Inflammatory macrophage (primary cell): ENCODE measurements at places on chromosomes 4 and X.

GRCh38 chr4:185559915-185560281, 24.6 kb upstream of the PDLIM3 start:
- no peak for DNase-seq

- no peak for DNase-seq
Measured at GRCh38 chr4:39205000-39205399, 22.7 kb downstream of the WDR19 start.

DNA sequence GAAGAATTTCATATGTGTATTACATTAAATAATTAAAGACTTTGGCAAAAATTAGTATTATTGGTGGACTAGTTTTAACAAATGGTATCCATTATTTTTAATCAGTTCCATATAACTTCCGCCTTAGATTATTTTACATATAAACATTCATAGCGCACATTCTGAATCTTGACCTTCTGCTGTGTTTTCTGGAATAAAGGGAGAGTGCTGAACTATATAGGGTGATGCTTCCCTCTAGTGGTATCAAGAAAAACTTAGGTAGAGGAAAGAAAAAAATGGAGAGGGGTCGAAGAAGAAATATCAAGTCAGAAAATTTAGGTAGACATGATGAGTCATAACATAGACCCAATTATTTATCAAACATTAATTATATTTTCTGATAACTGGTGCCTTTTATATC, 155.6 kb upstream of the PACRGL start:
- DNase-seq: no peak

DNA sequence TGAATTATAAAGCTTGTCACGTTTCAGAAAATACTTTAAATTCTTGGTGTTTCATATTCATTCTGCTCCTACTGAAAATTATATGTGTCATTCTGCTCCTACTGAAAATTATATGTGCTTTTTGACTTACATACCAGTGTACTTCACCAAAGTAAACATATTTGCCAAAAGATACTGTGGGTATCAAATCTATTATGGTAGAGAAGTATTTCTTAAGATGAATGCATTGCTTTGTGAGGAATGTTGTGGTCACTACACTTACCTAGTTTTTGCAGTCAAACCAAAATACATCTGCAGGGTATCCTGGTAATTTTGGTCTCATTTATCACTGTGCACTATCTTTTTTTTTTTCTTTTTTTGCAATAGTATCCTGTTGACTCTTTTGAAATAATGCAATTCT, 287.7 kb upstream of the MAD2L1 start:
- no peak for DNase-seq

GRCh38 chr4:16109256-16109655, 25.4 kb upstream of the PROM1 start:
- DNase-seq: no peak

DNA sequence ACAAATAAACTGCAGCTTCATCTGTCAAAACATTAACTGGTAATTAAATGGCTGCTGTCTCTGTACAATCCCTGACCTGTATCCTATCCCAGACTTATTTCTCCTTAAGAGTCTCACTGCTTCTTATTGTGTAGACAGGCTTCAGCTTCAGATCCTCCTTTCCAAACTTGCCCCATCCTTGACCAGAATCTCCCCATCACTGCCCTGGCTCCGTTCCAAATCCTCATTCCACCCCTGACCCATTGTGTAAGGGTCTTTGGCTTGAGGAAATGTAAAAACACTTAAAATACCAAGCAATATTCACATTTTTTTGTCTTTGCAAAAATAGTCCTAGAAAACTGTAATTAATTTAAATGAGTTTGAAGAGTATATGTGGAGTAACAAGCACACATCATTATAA, 152.6 kb upstream of the VEGFC start:
- DNase-seq: no peak

DNA sequence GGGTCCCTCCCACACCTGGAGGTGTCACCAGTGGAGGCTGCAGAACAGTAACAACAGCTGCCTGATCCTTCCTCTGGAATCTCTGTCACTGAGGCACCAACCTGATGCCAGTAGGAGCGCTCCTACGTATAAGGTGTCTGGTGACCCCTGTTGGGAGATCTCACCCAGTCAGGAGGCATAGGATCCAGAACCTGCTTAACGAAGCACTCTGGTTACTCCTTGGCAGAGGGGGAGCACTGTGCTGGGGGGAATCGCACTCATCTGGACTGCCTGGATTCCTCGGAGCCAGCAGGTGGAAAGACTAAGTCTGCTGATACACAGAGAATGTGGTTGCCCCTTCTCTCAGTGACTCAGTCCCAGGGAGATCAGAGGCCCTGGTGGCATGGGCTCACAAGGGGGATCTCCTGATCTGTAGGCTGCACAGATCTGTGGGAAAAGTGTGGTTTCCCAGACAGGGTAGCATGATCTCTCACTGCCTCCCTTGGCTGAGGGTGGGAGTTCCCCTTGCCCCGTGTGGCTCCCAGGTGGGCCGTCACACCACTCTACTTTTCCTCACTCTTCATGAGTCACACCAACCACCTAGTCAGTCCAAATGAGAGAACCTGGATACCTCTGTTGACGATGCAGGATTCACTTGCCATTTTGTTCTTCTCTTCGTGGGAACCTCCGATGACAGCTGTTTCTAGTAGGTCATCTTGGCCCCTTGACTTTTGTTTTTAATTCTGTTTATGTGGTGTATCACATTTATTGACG, 305.9 kb downstream of the IDS start:
- no peak for DNase-seq
